ENCODE measurements at places on chromosomes 2 and 18. TPM values are rescaled to one million over a fixed set of nuclear protein-coding genes. Genes with fewer than 3 reads are reported as not detected.

Gene TUBA3E
- 6.9 TPM for total RNA-seq

Gene CCNT2
- 8.7 TPM for total RNA-seq

Gene TTR
- total RNA-seq, result 0.42 TPM

Gene ATP6V1C2
- total RNA-seq, result 0.29 TPM

Gene FLACC1
- 0.14 TPM for total RNA-seq

Gene ST8SIA5
- total RNA-seq, result not detected

Gene FRZB
- 0.13 TPM for total RNA-seq

Gene DPYSL5
- 5.6 TPM for total RNA-seq

Gene DYNAP
- not detected for total RNA-seq

Gene IL1B
- 0.07 TPM for total RNA-seq

Gene TCF7L1
- 11.5 TPM for total RNA-seq

Gene TMEM200C
- total RNA-seq, result not detected

Gene PKDCC
- 21.7 TPM for total RNA-seq

Gene LAMA1
- 0.16 TPM for total RNA-seq

Gene PAX3
- total RNA-seq, result not detected

Gene LHCGR
- not detected for total RNA-seq

Gene RFX8
- total RNA-seq, result not detected

Gene HAAO
- not detected for total RNA-seq

Gene SKA1
- 11.3 TPM for total RNA-seq

Gene VWA3B
- not detected for total RNA-seq

Gene SERPINB3
- total RNA-seq, result 0.06 TPM

Gene MBD5
- 5.9 TPM for total RNA-seq

Gene C2orf78
- not detected for total RNA-seq

Gene SPC25
- 19.4 TPM for total RNA-seq

Gene VWC2L
- total RNA-seq, result not detected

Gene RTP5
- not detected for total RNA-seq

Gene PIAS2
- total RNA-seq, result 8.9 TPM

Gene NAT8
- not detected for total RNA-seq

Gene DOK6
- not detected for total RNA-seq

Gene DTNB
- 9.0 TPM for total RNA-seq

Gene SLC14A1
- total RNA-seq, result not detected

Gene FHL2
- total RNA-seq, result 52.7 TPM

Gene FAP
- total RNA-seq, result 0.11 TPM

Gene SCG2
- 0.94 TPM for total RNA-seq

Gene ERCC3
- total RNA-seq, result 46.9 TPM

Gene EIPR1
- total RNA-seq, result 40.9 TPM

Gene CTAGE1
- not detected for total RNA-seq

Gene DGUOK
- total RNA-seq, result 158 TPM

Gene ERICH2
- total RNA-seq, result not detected

Gene MPP4
- 0.24 TPM for total RNA-seq

Gene SESTD1
- 28.1 TPM for total RNA-seq

Gene CBLN2
- total RNA-seq, result 0.05 TPM

Gene SIX3
- 4.1 TPM for total RNA-seq

Gene ERFE
- total RNA-seq, result 7.6 TPM

Gene DCTN1
- 141 TPM for total RNA-seq

Gene SPHKAP
- total RNA-seq, result not detected

Gene MOCOS
- total RNA-seq, result 2.9 TPM

Gene AGXT
- not detected for total RNA-seq

Gene TMEM169
- 0.37 TPM for total RNA-seq

Gene PLCD4
- total RNA-seq, result 0.80 TPM

Gene SLC38A11
- total RNA-seq, result 0.02 TPM
